Activated CD8-positive, alpha-beta memory T cell treated with anti-CD3 and anti-CD28 coated beads for 48 hours (primary cell): ENCODE measurements at places on chromosomes 7 and 10.

GRCh38 chr10:69929575-69929974, 123.1 kb upstream of the MACROH2A2 start:
- DNase-seq, result no peak

DNA sequence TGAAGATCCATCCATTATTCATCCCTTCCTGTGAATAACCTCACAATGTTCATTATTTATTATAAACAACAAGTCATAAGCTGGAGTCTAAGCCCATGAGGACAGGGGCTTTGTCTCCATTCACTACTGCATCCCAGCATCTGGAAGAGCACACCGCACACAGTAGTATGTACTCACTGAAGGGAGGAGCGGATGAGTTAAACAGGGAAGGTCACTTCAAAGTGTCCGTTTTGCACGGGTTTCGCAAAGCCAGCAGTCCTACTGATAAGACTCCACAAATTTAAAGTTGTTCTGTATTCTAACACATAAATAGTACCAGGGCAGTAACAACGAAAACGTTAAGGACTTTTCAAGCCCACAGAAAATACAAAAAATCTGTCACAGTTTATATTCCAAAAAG, 167.9 kb downstream of the PARD3 start:
- no peak for DNase-seq

DNA sequence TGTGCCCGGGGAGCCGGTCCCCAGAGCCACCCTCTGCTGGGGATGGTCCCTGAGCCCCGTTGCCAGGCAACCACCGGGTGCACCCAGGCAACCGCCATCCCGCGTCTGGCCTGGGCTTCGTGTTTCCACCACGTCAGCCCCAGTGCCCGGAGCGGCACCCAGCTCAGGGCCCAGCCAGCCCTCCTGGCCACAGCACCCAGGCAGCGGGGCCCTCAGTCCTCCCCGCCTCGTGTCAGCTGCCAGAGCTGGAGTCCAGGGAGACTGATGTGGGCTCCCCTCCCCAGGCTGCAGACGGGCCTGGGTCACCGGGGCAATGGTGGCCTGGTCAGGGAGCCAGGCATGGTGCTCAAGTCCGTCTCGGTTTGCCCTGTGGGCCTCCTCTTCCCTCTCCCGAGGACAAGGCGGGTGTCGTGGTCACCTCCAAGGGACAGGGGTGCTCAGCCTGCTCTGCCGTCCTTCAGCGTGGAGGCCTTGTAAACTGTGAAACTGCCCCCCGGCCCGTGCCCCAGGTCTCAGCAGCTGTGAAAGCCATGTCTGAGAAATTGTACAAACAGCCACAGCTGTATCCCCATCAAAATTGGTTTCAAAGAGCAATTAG, 72.5 kb downstream of the MICALL2 start:
- DNase-seq, result no peak

GRCh38 chr10:55410415-55410885, 609.4 kb upstream of the PCDH15 start:
- no peak for DNase-seq

DNA sequence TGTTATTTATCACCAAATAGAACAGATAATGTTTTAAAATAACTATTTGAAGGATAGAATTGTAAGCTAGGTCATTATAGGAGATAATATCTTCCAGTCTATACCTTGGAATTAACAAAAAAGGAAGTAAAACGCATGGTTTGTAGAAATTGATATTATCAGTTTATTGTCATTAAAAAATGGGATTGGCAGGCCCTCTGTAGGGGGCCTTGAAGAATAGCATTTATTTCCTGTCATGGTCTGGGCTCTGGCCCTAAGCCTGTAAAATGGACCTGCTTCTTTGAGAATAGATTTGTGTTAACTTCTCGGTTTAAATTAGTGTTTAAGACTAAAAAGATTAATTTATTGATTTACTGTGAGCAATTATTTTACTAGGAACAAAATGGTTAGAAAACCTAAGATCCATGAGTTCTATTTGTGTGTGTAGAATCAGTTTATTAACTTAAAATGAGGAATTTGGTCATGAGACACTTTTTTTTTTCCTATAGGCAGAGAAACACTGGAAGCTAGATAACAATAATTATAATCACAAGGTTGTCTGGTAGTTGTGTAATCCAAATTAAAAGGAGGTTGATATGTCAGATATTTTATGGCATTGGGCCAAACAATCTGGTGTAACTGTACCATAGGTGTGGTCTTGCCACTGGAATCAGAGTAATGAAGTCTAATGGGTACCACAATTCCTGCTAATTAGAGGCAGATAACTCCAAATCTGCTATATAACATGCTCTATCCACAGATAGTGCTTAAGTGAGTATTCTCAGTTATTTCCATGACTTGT, 197.4 kb upstream of the FOXP2 start:
- no peak for DNase-seq

DNA sequence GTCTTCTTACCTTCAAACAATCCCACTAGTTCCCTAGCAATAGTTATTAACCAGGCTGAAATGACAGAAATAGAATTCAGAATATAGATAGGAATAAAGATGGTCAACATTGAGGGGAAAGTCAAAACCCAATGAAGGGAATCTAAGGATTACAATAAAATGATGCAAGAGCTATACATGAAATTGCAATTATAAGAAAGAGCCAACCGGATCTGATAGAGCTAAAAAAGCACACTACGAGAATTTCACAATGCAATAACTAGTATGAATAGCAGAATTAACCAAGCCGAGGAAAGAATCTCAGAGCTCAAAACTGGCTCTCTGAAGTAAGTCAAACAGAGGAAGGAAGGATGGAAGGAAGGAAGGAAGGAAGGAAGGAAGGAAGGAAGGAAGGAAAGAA, 288.7 kb upstream of the KCND2 start:
- no peak for DNase-seq

GRCh38 chr10:120841522-120842189, 9.5 kb upstream of the WDR11 start:
- DNase-seq, result no peak

DNA sequence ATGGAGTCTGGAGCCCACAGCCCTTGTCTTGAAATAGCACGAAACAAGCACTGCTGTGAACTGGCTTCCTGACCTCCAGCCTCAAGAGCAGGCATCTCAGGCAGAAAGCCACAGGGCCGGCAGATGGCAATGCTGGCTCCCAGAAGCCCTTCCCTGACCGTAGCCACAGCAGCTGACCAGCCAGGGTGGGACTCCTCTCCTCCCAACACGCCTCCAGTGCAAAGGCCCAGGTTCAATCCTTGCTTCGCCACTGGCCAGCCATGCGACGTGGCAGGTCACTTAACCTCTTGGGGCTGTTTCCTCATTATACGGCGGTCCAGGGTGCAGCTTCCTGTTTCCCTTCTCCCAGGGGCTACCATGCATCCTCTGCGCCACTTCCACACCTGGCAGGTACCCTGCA, 12.8 kb downstream of the PRKAG2 start:
- no peak for DNase-seq
